Astrocyte of the cerebellum (primary cell): ENCODE measurements at places on chromosomes 7 and 10.

DNA sequence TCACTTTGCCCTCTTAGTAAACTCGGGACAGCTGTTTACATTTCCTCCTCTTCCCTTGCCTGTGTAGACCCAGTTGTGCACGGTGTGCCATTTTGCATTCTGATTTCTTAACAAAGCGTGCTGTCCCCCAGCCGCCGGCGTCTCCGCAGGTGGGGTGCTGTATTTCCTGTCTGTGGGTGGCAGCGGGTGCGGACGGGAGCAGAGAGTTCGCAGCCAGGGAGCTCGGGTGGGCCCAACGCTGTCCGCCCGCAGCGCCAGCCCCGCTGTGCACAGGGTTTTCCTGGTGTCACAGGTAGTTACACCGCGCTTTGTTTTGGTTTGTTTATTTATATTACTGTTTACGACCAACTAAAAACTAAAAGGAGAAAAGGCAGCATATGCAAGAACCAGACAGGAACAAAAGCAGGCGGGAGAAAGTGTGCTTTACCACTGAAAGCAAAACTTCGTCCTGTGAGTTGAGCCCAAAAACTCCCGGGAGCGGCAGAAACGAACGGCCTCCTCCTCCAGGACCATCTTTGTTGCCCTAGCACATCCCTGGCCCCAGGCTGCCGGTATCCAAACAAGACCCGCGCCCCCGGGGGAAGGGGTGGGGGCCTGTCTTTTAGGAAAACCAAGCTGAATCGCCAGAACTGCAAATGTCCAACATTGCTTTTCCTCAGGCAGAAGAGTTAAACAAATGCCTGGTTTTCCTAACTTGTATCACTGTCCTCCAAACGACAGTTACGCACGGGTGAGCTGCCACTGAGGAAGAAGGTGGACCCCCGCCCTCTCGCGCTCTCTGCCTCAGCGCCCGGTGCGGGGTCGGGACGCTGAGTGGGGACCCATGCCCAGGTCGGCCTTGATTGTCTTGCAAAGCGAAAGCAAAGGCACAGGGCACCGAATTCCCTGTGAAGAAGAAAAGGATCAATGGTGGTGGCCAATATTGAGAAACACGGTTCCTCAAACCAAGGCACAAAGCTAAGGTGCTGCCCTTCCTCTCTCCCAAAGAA, 45.9 kb upstream of the DRGX start:
- no peak for DNase-seq

GRCh38 chr7:21251151-21251800, 176.6 kb upstream of the SP4 start:
- no peak for DNase-seq

DNA sequence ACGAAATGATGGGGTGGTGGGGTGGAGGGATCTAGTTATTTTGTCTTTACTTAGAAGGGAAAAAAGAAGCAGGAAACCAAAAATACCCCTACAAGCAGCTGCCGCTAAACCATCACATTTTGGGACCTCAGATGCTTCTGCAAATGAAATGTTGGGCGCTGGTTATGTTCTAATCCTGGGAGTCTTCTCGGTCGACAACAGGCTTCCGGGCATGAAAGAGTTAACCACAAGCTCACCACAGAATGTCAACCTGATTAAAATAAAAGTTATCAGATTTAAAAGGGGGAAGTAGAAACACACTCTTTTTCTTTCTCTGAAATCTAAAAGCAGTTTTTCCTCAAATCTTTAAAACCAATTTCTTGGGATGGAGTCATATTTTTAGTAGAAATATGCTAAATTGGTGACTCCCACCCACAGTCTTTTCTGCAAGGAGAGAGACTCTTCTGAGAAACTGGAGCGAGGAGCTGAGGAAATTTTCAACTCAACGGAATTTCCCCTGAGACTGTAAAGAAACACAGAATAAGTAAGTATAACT, 16.8 kb downstream of the IL2RA start:
- DNase-seq: no peak

- no peak for DNase-seq
Measured at GRCh38 chr7:9776900-9777299, 1196.8 kb upstream of the PHF14 start.

GRCh38 chr10:130927157-130927556, 384.4 kb downstream of the TCERG1L start:
- no peak for DNase-seq

- no peak for DNase-seq
Measured at GRCh38 chr10:127442220-127442525, 106.9 kb upstream of the NPS start.

DNA sequence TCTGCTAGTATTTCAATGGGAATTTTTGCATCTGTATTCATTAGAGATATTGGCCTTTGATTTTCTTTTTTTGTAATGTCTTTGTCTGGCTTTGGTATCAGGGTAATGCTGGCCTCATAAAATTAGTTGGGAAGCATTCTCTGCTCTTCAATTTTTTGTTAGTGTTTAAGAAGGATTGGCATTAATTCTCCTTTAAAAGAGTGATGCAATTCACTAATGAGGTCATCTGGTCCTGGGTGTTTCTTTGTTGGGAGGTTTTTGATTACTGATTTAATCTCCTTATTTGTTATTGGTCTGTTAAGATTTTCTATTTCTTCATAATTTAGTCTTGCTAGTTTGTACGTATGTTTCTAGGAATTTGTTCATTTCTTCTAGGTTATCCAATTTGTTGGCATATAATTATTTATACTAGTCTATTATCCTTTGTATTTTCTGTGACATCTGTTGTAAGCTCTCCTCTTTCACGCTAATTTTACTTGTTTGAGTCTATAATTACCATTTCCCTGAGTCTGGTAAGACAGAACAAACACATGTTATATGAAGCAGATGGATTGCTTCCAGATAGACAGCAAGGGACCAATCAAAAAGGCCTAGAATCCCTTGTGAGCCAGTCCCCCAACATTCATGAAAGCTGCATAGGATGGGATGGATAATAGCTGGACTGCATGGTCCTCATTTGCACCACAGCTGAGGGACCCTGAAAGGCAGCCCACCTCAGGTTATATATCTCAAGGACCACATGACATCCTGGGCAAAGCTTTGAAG, 54.4 kb downstream of the MTPAP start:
- no peak for DNase-seq

DNA sequence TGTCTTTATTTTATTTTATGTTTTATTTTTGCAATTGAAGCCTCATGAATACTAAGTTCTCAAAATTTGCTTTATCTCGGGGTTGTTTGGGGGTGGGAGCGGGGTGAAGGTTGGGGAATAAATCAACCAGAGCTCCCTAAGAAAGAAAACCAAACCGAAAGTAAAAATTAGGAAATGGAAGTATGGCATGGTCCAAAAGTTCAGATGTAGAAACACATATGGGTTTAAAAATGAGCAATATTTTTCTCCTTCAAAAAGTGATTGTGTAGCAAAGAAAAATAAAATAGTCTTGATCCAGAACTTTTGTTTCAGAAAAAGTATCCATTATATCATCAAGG, 177.4 kb upstream of the PLXDC2 start:
- DNase-seq: no peak

GRCh38 chr10:100333661-100334440, 3.8 kb upstream of the PKD2L1 start:
- no peak for DNase-seq

GRCh38 chr10:31930023-31930751, 1.6 kb upstream of the ARHGAP12 start:
- no peak for DNase-seq

- no peak for DNase-seq
Measured at GRCh38 chr10:97574374-97575126, 2.0 kb downstream of the ANKRD2 start.

GRCh38 chr10:131726076-131726880, 174.5 kb upstream of the PPP2R2D start:
- no peak for DNase-seq

DNA sequence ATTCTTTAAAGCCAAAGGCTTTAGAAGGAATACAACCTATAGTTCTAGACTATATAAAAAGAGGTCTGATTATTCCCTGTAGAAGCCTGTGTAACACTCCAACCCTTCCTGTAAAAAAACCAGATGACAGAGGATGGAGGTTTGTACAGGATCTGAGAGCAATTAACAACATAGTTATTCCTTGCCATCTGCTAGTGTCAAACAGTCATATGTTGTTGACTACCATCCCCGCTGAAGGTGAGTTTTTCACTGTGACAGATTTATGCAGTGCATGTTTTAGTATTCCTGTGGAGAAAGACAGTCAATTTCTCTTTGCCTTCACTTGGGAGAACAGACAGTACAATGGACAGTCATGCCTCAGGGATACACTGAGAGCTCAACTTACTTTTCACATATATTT, 19.0 kb upstream of the SLC26A4 start:
- DNase-seq: no peak

DNA sequence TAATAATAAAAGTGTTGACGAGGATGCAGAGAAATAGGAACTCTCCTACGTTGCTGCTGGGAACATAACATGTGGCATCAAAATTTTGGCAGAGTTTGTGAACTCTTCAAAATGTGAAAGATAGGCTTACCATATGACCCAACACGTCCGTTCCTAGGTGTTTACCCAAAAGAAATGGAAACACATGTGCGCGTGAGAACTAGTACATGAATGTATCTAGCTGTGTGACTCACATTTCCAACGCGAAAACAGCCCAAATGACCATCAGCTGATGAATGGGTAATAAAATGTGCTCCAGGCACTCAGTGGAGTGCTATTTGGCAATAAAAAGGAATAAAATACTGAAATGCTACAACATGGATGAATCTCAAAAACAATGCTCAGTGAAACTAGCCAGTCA, 10.4 kb upstream of the ELFN1 start:
- no peak for DNase-seq

GRCh38 chr10:85927952-85928665, 438.5 kb downstream of the GRID1 start:
- DNase-seq: no peak

GRCh38 chr7:27547401-27547800, 115.3 kb downstream of the HIBADH start:
- DNase-seq: no peak

DNA sequence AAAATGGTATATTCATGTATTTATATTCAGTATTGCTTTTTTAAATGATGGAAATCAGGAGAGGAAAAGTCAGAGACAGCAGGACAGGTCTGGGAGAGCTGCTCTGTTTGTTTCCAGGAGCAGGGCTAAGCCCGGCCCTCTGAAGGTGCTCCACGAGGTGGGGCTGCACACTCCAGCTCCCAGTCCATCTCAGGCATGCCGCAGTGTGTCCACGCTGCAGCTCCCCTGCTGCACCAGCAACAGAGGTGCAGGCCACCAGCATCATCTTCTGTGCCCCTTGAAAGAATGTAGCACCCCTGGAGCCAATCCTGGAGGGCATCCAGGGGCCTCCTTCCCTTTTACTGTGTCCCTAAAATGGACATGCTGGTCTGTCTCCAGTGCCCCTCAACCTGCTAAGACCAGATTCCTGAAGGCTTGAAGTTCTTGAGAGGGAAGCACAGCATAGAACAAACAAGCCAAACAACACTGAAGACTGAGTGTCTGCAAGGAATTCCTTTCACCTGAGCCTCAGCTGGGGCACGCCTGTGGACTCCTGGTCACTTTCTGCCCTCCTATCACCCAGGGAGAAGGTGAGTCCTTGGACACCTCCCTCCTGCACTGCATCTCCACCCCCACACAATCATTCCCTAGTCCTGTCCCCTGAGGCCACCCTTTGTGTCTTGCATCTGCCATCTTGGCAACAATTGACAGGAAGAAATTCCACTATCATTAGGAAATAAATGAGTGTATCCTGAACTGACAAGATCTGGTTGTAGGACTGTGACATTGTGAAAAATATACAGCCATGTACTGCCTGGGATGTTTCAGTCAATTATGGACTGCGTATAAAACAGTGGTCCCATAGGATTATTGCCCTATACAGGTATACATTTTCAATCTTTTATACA, 100.5 kb downstream of the CXCL12 start:
- DNase-seq: no peak

GRCh38 chr7:151453326-151453791, 13.4 kb upstream of the CRYGN start:
- no peak for DNase-seq

DNA sequence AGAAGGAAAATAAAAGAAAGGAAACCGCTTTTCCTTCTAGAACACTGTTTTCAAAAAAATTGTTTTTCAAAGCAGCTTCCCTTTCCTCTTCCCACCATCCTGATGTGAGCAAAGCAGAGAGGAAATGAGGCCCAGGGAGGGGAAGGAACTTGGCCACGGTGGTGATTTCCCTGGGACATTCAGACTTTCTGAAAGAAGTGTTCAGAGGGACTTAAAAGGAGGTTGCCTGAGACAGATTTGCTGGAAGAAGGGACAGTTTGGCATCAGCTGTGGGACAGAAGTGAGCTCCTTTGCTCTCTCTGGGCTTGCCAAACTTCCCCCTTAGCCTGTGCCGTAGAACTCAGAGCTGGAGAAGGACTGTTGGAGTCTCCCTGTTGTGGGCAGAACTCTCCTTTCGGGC, 30.3 kb downstream of the ADCYAP1R1 start:
- no peak for DNase-seq

DNA sequence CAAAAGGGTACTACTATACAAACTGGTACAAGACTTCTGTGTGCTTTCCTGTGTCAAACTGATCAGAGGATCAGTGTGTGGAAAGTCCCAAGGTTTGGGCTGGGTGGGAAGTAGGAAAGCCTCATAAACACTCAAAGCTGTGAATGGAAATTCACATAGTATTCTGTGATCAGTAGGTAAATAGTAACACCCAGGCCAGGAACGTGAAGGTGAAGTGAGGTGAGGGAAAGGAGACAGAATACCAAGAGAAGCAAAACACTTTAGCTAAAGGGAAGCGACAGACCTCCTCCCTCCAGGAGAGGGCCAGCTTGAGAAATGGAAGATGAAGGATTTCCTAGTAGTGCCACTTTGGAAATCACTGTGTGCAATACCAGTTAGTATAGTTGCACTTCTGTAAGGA, 451.9 kb downstream of the KCNMA1 start:
- no peak for DNase-seq

- DNase-seq: no peak
Measured at GRCh38 chr10:43437141-43437870, 395 bp downstream of the ZNF487 start.

DNA sequence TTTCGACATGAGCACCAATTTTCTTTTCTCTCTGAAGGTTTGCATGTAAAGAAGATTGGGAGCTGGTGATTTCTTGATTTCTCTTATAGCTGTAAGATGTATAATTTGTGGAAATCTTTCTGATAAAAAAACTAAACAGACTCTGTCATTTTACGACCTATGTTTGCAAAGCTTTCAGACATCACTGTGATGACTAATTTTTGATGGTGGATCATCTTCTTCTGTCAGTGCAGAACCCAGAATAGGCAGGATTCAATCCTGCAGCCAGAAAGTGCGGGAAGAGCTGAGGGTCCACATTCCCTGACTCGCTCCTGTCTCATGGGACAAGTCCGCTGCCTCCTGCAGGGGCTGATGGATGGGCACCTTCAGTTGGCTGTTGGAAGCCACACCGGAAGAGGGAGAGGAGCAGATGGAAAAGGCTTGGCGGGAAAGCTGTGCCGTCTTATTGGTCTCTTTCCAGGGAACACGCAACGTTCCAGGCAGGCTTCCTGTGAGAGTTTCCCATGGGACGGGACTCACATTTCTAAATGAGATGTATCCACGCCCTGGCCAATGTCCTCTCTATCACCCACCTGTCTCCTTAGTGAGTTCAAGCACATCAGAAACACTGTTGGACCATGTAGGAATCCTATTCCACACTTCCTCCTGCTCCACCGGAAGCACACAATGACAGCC, 186.9 kb downstream of the PRPF18 start:
- no peak for DNase-seq
